NCI-H446 (cell line): ENCODE measurements at places on chromosomes 13 and 19.

DNA sequence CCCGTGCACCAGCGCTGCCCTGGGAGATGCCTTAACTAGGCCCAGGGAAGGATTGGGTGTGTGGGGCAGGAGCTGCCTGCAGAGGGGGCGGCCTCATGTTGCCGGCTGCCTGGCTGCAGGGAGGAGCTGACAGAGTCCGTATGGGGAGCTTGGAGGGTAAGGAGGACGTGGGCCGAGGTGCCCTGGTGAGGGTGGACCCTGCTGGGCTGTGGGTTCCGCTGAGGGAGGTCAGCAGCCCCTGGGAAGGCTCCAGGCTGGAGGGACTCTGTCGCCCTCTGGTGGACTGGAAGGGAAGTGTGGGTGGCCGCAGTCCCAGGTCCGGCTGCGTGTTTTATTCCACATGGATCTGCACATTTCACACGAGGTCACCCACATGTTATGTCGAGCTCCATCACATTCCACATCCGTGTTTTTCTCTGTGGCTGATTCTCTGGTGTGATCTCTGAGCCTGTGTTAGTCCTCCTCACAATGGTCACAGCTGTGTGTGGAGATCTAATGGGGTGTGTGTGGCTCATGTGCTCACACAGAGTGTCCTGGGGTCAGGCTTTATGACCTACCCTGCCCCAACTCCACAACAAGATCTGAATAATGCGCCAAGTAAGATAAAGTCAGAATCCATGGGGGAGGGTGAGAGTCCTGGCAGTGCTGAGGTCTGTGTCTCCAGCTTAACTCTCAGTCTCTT, 1.8 kb upstream of the CEACAM8 start:
- peak; percentile 32 for DNase-seq

DNA sequence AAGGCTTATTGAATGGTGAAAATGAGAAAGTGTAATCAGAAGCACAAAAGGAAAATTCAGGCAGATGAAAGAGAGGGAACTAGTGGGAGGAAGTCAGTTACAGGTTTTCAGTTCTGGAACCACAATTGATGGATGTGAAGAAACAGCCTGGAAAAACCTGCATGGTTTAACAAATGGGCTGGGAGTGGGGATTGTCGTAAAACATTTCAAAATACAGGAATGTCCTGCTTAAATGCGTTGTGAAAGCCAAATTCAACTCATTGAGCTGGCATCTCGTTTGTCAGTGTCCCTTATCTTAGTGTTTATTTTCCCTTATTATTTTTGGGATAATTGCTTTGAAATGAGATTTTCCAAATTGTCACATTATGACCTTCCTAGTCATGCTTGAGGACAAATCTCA, 106.5 kb upstream of the RFC3 start:
- DNase-seq: no peak

DNA sequence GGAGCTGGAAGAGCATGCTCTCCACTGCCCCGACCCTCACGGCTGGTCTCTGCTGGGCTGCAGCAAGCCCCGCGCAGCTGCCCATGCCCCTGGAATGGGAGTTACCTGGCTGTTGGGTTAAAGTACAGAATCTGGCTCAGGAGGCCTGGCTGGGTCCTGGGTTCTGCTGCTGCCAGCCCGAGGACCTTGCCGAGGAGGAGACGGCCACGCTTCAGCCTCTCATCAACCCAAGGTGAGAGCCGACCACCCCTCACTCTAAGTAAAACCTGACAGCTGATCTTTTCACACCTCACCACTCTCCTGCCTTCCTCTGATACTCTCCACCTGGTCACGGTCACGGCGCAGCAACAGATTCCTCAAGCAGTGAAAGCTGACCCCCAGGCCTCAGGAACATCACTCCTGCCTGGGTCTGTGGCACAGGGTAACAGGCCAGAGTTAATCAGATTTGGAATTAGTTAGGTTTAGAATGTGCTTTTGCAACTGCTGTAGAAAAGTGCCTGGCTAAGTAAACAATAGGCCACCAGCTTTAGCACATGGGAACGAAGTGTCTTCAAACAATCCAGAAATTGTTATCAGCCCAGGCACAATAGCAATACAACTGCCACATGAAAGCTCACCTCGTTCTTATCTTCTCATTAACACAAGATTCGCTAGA, 20.5 kb downstream of the RAB20 start:
- DNase-seq: no peak

- no peak for DNase-seq
Measured at GRCh38 chr13:94854688-94855087, 142.3 kb upstream of the SOX21 start.

DNA sequence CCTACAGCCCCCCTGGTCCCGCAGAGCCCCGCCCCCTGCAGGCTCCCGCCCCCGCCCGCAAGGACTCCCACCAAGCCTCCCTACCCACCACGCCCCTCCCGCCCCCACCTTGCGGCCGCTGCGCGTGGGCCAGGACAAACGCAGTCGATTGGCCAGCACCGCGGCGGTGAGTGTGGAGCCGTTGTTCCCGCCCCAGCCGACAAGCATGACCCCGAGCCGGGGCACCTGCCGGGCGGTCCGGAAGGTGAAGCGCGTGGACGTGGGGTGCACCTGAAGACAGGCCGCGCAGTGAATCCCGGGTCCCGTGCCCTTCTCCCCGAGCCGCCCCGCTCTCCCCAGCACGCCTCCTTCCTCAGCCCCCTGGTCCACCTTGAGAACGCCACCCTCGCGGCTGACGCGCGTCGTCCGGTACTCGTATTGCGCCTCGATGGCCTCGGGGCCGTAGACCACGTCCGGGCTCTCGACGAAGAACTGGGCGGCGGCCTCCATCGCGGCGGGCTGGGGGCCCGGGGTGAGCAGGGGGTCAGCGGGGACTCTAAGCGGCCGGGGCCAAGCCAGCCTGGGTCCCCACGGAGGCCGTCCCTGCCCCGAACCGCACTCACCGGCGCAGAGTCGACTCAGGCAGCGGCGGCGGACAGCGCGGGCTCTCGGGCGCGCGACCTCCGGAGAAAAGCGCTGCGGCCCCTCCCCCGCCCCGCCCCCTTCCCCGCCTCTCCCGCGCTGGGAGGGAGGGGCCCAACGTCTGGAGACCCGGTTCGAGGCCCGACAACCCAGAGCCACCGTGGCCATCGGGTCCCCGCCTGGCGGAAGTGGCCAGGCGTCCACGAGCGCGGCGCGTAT, at the start of gene ISYNA1:
Gene ISYNA1, minus strand, starts transcription at position 643 of the 840 bp plus-strand sequence. Its CDS starts 154 bp downstream, at position 489.
- no peak for DNase-seq

DNA sequence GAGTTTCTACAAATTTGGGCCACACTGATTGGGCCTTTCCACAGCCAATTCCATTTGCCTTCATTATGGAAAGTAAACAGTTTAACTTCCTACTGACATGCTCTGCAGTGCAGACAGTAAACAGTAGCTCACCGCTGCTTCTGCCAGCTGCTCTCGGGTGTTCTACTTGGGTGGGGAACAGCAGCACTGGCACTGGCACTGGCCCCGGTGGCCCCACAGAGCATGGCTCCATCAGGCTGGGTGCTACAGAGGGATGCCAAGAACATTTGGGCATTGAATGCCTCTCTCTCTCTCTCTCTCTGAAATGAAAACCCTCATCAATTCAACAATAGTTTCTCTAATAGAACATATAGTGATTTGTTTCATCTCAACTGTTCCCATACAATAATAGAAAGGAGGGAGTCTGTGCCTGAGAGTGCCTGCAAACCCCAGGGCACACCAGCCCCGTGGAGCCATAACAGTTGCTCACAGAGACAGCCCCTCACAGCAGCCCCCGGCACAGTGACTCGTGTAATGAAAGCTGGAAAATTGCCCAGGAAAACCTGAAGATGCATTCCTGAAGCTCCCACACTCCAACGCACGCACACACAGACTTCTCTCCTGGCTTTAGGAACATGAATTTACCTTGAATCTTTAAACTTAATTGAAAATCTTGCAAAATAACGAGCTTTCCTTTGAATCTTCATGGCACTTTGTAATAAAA, 38.2 kb upstream of the GJB6 start:
- DNase-seq: no peak

DNA sequence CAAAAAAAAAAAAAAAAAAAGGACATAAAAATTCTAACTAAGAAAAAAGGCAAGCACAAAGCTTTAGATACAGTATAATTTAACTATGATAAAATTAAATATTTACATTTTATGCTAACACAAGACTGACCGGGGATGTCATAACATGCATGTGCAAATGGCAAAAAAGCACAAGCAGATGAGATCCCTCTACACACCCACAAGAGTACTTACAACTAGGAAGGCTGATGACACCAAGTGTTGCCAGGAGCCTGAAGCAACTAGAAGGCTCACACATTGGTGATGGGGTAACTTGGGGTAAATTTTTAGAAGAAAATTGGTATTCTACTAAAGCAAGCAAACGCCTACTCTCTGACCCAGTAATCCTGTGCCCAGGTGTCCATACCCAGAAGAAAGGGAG, 6.7 kb downstream of the PCID2 start:
- DNase-seq: no peak

DNA sequence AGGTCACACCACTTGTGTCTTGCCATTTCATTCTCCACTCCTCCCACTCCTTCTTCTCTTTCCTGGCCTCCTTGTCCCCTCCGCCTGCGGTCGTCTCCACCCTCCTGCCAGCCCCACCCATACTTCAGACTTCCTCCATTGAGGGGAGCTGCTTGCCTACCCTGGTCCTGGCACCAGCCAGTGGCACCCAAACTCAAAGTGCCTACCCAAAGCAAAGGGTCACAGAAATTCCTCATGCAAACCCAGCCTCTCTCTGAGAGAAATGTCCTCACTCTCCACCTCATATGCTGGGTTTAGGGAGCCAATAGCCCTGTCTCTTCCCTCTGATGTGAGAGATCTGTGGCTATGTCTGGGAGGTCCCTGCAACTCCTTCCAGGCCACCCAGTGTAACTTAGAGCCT, 109.6 kb downstream of the TEX26 start:
- no peak for DNase-seq

DNA sequence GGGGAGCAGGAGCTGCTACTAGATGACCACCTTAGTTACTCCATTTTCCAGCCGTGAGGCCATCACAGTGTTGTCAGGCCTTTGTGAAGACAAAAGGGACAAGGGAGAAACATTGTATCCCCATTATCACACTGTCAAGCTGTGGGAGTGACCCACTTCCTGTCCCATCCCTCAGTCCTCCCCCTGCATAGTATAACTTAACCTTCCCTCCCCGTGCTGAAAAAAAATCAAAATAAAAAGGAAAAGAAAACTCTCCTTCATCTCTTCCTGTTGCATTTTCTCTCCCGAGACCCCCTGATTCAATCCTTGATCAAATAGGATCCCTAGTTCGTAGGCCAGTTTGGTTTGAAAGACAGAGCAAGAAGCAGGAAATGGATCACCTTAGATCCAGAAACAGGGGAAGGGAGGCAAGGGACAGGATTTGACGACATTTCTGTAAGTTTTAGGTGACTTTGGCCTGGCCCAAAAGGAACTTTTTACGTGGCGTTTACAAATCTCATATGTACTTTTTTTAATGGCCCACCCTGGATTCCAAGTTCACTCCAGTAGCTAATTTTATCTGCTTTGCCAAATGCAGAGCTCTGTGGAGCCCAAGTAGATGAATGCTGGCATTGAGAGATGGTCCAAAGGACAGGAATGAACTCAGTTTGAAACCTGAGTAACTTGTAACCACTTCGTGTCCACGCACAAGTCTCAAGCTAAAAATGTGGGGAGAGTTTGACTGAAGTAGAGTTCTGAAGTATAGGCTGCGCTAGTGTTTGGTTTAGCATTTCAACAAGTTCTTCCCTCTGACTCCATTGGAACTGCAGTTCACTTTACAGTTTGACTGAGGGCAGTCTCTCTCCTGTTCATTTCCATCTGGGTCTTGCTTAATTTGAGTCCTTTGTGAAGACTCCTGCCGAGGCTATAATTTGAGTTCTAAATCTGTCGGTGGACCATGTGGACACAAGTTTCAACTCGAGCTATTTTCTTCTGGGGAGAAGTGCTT, 16.6 kb upstream of the GATAD2A start:
- DNase-seq: no peak

GRCh38 chr19:42150364-42150763, 18.1 kb upstream of the POU2F2 start:
- DNase-seq: no peak

- no peak for DNase-seq
Measured at GRCh38 chr19:49669516-49669915, 3.8 kb downstream of the BCL2L12 start.

GRCh38 chr13:37534676-37535075, 63.9 kb downstream of the POSTN start:
- DNase-seq: no peak

DNA sequence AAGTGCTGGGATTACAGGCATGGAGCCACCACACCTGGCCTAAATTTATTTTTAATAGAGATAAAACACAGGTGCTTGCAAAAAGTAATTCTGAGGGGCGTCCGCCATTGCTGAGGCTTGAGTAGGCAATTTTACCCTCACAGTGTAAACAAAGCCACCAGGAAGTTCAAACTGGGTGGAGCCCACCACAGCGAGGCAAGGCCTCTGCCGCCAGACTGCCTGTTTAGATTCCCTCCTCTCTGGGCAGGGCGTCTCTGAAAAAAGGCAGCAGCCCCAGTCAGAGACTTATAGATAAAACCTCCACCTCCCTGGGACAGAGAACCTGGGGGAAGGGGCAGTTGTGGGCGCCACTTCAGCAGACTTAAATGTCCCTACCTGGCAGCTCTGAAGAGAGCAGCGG, 50.7 kb downstream of the B3GLCT start:
- no peak for DNase-seq

DNA sequence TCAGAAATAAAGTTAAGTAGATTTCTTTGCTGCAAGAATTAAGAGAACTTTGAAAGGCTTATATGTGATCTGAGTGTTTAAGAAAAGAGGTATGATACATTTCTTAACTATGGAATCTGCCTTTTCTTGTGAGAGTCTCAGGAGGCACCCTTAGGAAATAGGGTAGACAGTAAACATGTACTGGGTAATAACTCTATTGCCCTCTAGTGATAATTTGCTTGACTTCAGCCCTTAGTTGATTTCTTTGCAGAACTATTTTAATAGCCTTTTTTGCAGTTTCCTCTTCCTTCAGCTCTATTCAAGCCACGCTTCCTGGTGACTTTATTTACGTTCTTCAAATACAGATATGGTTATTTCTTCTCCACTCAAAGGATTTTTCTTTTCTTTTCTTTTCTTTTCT, 37.0 kb upstream of the CCNA1 start:
- DNase-seq: no peak

DNA sequence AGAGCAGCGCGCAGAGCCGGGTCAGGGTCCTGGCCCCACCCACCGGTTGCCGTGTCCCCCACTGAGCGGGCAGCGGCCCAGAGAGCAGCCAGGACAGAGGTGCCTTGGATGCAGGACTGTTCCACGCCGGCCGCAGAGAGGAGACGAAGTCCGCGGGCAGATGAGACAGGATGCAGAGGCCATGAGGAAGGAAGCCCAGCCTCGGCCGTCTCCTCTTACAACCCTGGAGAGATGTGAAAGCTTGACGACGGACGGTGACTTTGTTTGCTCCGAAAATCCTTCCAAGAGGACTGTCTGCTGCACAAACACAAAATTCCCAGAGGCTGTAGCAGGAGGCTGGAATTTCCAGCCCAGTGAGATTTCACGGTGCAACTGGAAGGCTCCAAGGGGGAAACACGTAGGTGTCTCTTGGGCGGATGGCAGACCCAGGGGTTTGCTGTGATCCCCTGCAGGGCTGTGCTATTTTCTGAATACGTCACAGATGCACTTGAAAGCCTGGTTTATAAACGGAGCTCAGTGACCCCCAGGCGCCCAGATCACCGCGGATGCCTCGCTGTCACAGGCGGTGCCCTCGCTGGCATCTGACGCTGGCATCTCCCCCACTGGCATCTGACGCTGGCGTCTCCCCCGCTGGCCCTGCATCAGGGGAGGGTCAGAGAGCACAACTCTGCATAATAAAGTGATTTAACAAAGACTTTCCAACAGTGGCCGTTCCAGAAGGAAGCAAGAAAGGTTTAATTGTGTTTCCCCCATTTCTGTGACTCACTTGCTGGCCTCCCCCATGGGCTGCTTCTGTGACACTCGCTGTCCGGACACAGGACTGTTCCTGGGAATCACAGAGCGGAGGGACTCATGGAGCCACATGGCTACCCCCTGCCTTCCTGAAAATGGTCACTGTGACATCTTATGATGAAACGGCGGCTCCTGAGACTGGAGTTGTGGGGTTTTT, 62.0 kb upstream of the C13orf46 start:
- DNase-seq: no peak
